Activated CD8-positive, alpha-beta memory T cell treated with anti-CD3 and anti-CD28 coated beads for 1 hour (primary cell): ENCODE measurements at places on chromosomes 2 and 18.

DNA sequence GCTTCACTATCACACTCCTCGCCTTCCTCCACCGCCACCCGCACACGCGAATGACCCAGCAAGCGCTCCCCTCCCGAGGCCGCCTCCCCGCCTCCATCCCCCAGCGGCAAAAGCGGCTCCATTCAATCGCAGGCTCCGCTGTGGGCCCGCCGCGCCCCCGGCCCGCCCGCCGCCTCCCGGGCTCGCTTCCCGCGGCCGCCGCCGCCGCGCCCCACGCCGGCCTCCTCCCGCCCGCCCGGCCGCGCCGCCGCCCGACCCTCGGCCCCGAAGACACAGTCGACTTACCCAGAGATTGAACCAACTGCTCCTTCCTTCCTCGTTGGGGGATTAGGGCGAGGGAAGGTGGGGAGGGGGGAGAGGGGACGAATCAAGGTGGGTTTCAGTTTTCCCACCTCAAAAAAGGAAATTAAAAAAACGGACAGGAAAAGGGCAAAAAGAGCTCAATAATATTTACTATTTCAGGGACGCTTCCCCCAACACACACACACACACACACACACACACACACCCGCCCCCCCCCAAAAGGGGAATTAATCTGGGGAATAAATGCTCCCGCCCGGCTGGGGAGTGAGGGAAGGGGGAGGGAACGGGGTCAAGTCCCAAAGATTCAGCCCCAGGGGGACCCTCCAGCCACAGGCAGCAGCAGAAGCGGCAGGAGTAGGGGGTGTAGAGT, 743 bp downstream of the XPO1 start:
- DNase-seq = no peak

DNA sequence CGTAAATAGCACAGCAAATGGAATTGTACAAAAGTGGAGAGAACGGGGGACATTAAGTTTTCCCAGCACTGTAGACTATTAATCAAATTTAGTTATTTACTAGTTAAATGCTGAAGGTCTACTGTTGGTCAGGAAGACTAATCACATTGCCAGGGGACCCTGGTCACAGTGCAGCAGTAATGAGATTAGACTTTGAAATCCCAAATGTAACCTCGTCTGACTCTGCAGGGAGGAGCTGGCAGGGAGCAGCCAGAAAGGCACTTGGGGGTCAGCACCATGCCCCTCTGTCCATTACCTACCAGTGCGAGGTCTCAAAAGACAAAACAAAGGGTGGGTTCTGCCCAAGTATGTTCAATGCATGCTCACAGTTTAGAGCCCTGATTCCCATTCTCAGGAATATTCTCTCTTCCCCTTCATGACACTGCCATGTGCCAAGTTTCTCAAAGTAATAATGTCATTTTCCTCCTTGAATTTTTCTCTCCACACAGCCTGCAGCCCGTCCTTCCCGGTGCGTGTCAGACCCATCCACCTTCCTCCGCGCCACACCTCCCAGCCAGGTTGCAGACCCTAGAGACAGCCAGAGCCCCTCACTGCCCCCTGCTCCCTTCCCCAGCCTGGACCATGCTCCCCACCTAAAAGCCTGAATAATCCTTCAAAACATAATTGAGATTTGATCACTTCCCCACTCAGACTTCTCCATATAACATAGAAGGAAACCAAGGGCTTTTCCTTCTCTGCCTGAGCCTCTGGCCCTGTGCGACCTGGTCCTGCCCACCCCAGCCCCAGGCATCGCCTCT, 52.5 kb downstream of the TMEM18 start:
- no peak for DNase-seq

DNA sequence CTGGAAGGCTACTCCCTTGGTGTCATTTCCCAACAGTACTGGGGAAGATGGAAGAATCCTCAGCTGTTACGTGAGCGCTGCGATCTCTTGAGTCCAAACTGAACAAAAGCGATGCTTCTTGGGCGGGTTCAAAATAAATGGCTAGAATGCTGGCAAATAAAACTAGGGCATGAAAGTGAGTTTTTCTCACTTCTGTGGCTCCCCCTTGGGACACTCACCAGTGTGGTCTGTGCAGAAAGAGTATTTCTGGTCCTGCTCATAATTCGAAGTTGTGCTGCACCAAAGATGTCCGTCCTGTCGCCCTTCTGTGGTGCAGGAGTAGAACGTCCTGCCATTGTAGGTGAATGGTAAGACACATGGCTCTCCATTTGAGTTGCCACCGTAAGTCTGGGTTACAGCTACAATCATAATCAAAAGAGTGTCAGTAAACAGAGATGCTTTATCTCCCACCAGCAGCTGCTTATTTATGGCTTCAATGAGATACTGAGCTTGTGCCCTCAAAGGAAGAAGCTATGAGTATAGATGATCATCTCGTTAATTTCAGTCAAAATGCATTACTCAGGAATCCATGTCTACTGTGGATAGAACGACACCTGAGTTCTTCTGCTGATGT, 11.8 kb downstream of the FN1 start:
- no peak for DNase-seq

GRCh38 chr2:105783151-105783738, 38.5 kb downstream of the NCK2 start:
- no peak for DNase-seq

DNA sequence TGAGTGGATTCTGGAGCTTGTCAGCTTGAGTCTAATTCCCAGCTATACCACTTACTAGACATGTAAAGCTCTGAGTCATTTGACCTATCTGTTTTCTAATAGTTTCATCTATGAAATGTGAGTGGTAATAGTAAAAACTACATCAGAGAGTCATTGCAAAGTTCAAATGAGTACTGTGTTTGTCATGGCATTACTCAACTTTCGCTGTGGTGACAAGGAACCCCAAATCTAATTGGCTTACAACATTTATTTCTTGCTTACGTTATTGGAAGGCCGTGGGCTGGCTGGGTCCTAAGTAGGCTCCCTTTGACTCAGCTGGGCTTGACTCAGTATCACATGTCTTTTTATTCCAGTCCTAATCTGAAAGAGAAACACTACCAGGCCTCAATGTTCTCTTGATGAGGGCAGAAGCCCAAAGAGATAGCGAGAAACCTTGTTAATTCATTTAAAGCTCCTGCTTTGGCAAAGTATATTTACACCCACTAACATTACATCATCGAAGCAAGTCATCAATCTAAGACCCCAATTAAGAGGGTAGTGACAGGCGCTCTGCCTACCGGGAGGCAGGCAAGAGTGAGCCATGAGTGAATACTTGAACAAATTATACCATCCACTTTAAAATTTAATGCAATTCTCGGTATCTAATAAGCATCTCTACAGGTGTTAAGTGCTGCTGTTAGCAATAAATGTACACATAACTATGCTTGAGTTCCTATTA, 431.8 kb upstream of the SPHKAP start:
- no peak for DNase-seq

DNA sequence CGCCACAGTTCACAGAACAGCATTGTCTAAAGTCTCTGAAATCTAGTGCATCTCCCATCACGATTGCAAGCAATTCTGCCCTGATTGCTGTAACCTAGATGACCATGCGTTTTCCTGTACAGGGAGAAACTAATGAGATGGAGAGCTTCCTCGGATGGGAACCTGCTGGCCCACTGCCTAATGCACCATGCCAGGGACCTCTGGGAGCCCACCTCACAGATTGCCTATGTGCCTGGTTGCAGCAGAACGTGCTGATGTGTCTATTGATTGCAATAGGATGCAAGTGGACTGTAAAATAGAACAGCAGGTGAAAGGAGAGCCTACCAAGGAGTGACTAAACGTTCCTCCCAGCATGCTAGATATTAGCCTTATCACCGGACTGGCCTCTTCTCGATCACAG, 141.0 kb upstream of the RAB12 start:
- DNase-seq = no peak

GRCh38 chr2:241750076-241750840, 15.8 kb downstream of the D2HGDH start:
- DNase-seq = no peak

- no peak for DNase-seq
Observed at GRCh38 chr2:30886080-30886479, 78.8 kb upstream of the CAPN13 start.

DNA sequence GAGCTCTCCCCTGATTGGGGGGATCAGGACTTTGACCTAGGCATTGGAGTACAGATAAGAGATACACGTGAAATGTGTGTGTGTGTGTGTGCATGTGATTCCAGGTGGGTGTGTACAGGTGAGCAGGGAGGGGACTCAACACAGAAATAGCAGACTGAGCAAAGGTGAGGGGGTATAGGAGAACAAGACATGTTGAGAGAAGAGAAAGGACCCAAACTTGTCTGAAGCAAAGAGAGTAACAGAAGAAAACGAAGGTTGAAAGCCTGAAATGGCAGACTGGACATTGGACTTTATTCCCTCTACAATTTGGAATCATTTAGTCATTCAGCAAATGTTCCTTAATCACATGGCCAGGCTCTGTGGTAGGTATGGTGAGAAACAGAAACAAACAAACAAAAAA, 23.3 kb downstream of the MRO start:
- no peak for DNase-seq

DNA sequence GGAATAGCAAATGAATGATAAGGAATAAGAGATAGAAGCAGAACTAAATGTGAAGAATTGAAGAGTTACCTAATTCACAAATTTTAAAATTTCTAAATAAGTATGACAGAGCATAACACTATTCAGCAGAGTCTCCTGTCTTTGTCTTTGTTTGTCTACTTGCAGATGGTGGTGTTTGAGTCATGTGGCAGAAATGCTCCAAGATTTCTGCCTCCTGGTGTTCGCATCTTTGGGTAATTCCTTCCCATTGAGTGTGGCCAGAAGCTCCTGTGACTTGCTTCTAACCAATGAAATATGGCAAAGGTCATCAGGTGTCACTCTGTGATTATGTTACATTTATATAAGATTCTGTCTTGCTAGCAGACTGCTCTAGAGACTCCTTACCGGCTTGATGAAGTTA, 45.6 kb upstream of the GALNT3 start:
- DNase-seq = no peak

GRCh38 chr2:33051586-33052360, 105.0 kb downstream of the LTBP1 start:
- no peak for DNase-seq

DNA sequence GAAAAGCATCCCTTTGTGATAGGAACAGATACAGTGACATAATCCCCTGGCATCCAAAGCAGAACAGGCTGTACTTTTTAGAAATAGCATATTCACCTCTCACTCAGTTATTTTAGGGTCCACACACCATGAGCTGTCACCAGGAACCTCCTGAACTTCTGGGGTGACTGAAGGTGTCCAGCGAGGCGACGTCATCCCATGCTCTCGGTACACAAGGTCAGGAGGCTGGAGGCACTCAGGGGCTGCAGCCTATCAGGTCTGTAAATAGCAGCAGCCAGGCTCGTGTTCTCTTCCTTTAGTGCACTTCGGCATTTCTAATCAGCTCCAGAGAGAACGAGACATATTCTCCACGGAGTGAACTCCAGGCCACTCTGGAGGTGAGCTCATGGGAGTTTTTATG, 98.3 kb downstream of the GATA6 start:
- DNase-seq = no peak

GRCh38 chr2:75303227-75303626, 103.9 kb upstream of the TACR1 start:
- no peak for DNase-seq

GRCh38 chr2:69781321-69782248, 39.7 kb downstream of the ANXA4 start:
- no peak for DNase-seq

DNA sequence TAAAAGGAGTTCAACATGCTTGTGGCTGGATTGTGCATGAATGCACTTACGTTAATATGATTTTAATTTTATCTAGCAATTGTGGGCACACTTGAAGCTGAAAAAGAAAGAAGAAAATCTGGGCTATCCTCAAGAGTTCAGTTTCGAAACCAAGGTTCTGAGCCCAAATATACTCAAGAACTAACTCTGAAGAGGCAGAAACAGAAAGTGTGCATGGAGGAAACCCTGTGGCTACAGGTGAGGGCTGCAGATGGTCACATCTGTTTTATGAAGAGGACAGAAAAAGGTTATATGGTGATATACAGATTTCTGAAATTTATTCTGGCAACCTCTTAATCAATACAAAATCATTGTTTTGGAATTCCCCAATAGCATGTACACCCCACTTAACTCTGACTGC, 57.3 kb downstream of the ITGA6 start:
- DNase-seq = no peak

- no peak for DNase-seq
Observed at GRCh38 chr2:49950646-49951045, 796.3 kb upstream of the FSHR start.

- DNase-seq = no peak
Observed at GRCh38 chr2:37774976-37775907, 103.8 kb upstream of the CDC42EP3 start.

GRCh38 chr2:240949791-240950705, 43.9 kb downstream of the CROCC2 start:
- DNase-seq = no peak

DNA sequence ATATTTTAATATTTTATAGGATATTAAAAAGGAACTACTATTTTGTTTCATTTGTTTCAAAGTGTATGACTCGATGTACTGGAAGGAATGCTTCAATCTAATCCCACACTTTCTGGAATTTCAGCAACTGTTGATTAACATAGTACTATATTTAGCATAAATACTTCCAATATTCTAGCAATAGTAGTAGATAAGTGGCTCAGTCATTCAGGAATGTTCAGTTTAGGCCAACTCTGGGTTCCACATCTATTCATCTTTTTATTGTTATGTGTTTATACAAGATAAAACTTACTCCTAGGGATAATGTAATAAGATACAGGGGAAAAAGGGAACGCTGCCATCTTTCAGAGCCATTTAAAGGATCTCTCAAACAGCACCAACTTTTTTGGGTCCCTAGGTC, 22.3 kb upstream of the ORC2 start:
- DNase-seq = no peak

DNA sequence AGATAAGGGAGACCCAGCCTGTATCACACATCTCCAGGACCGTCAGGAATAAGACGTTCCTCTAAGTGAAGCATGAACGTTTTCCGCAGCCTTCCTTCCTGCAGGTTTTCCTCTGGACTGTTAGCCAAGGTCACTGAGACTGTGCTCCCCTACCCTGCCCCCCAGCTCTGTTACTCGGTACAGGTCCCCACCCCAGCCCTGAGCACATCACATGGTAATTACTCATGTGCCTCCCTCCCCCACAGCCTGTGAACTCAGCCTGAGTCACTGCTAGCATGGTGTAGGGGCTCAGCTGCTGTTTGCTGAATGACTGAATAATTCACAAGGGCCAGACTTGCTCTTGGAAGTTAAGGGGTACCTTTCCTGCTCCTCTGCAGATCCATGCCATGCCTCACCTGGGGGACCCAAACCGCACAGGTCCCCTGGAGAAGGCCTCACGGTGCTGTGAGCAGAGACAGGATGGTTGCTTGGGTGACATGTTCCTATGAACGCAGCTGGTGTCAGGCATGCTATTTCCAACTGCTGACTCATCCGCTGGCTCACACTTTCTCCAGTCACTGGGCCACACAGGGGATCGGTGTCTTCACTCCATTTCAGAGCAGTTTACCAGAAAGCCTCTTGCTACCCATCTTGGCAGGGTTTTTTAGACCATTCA, 88.2 kb downstream of the PLB1 start:
- DNase-seq = no peak

GRCh38 chr18:36360256-36360909, 62.9 kb downstream of the FHOD3 start:
- DNase-seq = no peak

GRCh38 chr2:171688129-171688465, 828 bp downstream of the DYNC1I2 start:
- no peak for DNase-seq
